ENCODE measurements at places on chromosomes 3 and 15. TPM values are rescaled to one million over a fixed set of nuclear protein-coding genes. Genes with fewer than 3 reads are reported as not detected.

SST gene
- total RNA-seq, result not detected

NTRK3 gene
- 0.10 TPM for total RNA-seq

CSPG4 gene
- total RNA-seq, result 16.9 TPM

PIGZ gene
- 0.67 TPM for total RNA-seq

CA12 gene
- 15.0 TPM for total RNA-seq

PTPN23 gene
- total RNA-seq, result 10.0 TPM

CCRL2 gene
- total RNA-seq, result 3.7 TPM

COPG1 gene
- total RNA-seq, result 158 TPM

MOBP gene
- not detected for total RNA-seq

MFGE8 gene
- total RNA-seq, result 27.6 TPM

SMCO1 gene
- total RNA-seq, result 0.14 TPM

IL12A gene
- 18.8 TPM for total RNA-seq

CALML4 gene
- 1.6 TPM for total RNA-seq

MUC4 gene
- total RNA-seq, result 0.07 TPM

DNA sequence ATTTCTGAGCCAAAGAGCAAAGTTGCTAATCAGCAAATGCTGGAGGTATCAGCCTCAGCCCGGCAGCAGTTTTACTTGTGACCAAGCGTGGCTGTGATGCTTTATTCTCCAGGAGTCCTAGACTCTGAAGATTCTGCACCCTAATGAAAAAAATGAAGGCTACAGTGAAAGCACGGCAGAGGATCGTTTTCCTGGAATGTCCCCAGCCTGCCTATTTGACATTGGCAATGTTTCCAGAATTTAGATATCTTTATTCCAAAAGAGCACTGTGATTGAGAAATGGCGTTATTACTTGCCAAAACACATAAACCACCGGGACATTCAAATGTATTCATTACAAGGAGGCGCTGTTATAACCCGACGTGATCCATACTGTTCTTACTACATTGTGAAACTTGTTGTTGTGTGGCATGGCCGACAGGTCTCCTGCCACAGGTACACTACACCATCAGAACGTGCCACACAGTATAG is 263.8 kb downstream of the SLCO3A1 start:
- DNase-seq, result no peak

- no peak for DNase-seq
Observed at GRCh38 chr15:70018646-70019600, 78.8 kb downstream of the TLE3 start.

- peak; percentile 66 for DNase-seq
Observed at GRCh38 chr15:100042558-100042957, 299.2 kb downstream of the ADAMTS17 start.

DNA sequence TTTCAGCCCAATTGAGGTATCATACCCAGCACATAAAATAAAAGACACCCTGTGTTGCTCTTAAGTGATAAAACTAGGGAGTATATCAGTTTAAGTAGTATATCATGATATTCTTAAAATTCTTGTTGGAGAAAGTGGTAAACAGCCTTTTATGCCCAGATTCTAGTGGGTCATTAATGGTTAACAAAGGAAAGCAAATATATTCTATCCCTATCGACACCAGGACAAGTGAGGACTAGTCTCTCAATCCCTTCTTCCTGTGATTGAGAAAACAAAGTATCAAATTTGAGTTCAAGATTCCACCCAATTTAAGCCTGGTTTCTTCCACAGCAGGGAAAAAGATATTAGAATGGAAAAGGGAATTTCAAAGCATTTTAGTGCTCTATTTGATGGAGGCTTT is 142.4 kb upstream of the IL12A start:
- no peak for DNase-seq

DNA sequence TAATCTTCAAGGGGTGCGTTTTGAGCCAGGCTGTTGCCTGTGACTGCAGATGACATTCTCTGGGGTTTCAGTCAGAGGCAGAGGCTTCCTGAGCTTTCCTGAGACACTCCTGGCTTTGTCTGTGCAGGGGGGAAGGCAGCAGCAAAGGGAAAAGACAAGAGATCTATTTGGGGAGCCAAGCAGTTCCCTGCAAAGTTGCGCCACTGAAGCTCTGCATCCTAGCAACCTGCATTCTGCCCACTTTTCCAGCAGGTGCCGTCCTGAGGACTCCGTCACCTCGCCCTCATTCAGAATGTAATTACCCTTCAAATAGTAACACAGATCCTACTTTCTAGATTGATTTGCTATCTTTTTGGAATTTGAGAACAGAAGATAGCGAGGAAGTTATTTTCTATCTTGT is 1.9 kb upstream of the TMEM158 start:
- DNase-seq, result no peak

DNA sequence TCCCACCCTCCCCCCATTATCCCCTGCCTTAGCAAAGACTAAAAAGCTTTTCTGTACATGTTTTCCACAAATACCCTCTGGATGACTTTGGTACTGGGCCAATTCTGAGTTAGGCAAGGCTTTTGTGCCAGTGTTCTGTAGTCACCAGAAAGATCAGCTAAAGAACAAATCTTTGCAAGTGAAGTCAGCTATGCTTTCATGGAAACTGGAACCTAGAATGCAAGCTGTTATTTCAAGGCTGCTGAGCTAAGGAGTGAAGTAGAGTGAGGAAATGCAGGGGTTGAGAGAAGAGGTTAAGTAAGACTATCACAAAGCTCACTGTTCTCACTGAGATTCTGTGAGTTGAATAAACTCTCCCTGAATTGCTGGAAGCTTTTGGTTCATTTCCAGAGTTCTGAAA is 107.8 kb upstream of the CNTN3 start:
- DNase-seq, result no peak

- no peak for DNase-seq
Observed at GRCh38 chr3:148280623-148281242, 417.0 kb upstream of the AGTR1 start.

GRCh38 chr15:36879568-36880222 is 220.7 kb downstream of the MEIS2 start:
- no peak for DNase-seq

GRCh38 chr3:195763843-195764825 is 43.4 kb downstream of the MUC20 start:
- DNase-seq, result no peak

GRCh38 chr3:186319945-186320344 is 42.1 kb downstream of the DGKG start:
- DNase-seq, result no peak

- DNase-seq, result peak; percentile 24
Observed at GRCh38 chr15:71109130-71109529, 6.1 kb upstream of the THSD4 start.

GRCh38 chr15:52148403-52148802 is 35.8 kb upstream of the BCL2L10 start:
- no peak for DNase-seq

- DNase-seq, result peak; percentile 20
Observed at GRCh38 chr3:135240426-135240825, 445.4 kb downstream of the EPHB1 start.

DNA sequence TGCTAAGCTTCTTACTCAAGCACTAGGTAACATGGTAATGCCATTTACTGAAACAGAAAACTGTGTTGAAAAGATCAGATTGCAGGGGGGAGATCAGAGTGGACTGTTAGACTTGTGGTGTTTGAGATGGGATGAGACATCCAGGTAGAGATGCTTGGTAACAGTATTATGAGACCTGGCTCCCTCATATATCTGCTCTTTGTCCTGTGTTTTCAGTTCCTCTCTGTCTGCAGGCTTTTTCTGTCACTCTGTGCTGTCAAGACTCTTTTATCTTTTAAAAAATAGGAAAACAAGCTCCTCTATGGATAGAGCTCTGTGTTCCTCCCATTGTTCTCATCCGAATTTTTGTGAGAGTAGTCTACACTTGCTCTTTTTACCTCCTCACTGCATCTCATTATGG is 48.1 kb downstream of the CALML4 start:
- DNase-seq, result no peak

DNA sequence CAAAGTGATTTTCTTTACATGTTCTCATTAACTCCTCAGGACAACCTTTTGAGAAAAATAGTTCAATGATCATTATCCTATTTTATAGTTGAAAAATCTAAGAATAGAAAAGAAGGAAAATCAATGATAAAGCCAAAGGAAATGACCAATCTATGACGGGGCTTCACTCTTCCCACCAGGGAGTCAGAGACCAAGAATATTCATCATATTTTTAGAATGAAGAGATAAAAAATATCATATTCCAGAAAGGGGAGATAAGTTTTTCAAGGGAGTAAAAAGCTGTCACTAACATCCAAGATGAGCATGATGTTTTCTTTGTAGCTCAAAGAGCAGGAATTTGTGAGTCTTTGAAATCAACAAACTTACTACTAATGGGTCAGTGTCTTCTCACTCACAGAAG is 71.5 kb upstream of the LPP start:
- peak; percentile 19 for DNase-seq

GRCh38 chr15:71385457-71385856 is 270.2 kb downstream of the THSD4 start:
- no peak for DNase-seq

- peak; percentile 31 for DNase-seq
Observed at GRCh38 chr3:102163039-102163817, 271.6 kb upstream of the ZPLD1 start.

DNA sequence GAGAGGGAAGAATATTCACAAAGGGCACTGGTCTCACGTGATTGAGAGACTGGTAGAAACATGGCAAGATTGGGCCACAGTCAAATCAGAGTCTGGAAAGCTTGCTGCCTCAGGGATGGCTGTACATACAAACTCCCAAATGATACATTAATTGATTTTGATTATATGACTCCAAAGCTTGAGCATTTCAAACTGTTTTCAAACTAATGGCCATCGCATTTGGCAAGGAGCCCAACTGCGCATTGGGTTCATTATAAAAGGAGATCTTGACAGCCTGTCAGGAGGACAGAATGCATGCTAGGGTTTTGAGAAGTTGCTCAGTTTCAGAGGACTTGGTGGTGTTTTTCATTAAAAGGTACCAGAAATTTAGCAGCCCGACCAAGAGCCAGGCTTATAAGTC is 117.7 kb downstream of the PTPRG start:
- DNase-seq, result no peak

- DNase-seq, result peak; percentile 39
Observed at GRCh38 chr15:87829332-87830050, 427.0 kb downstream of the NTRK3 start.

DNA sequence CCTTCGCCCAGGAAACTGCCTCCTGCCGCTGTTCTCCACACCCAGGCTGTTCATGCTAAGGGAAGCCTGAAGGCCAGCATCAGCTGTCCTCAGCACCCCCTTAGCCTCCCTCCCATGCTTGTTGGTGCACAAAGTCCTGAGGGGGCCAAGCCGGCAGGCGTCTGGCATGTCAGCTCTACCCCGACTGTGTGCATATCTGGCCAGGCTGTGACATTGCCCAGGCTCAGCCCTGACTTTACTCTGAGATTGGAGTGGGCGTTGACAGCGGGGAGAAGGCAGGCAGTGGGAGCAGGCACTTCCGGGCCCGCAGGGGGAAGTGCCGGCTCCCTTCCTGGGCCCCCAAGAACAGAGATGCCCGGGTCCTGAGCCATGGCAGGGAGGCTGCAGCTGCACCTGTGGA is 492.2 kb downstream of the AGBL1 start:
- no peak for DNase-seq

DNA sequence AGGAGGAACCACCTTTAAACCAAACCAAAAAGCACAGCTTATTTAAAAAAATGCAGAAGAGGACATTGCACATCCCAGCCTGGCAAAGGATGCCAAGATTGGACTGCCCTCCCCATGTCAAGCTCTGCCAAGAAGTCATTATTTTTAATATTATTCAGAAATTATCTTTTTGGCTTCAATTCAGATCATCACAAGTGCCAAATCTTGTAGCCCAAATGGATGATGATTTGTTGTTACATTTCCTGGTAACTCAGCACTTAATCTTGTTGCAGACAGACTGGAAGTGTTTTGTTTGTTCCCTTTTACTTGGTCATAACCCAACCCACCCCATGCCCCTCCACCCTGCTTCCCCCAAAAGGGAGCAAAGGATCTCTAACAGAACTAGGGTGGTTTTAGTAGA is 28.1 kb upstream of the LXN start:
- no peak for DNase-seq

- no peak for DNase-seq
Observed at GRCh38 chr3:147421184-147421912, 12.2 kb downstream of the ZIC1 start.
